ENCODE measurements at places on chromosomes 4 and X.

DNA sequence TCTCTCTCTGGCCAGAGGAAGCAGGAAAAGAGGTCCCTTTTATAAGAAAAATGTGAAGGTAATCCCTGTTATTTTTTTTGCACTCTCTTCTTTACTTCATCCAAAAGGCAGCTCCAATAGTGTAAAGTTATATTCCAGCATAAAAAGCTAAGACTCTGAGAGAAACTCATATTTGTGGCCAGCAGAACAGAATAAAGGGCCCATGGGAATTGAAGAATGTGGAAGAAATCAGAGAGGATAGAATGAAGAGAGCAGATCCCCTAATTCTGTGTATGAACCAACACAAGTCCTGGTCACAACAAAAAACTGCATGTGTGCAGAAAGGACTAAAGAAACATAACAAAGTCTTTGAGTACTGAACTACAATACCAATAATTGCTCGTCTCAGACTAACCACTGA lies 22.3 kb downstream of the RPS6KA6 start:
- DNase-seq = no peak

- no peak for DNase-seq
Observed at GRCh38 chr4:78667325-78667724, 108.8 kb upstream of the BMP2K start.

DNA sequence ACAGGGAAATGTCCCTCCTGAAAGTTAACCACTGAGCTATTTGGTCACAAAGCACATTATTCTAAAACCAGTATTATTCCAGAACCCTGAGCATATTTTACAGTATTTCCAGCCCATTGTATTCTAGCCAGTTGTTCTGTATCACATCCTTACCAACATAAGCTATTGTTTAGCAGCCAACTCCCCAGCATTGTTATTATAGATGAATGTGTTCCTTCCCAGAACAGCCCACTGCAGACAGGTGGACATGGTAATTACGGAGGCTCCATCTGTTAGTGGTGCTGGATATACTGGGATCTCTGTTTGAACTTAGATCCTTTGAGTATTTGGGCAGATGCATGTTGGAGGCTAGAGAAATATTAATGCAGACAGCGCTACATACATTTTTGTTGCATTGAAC lies 126.1 kb downstream of the MGST2 start:
- no peak for DNase-seq

DNA sequence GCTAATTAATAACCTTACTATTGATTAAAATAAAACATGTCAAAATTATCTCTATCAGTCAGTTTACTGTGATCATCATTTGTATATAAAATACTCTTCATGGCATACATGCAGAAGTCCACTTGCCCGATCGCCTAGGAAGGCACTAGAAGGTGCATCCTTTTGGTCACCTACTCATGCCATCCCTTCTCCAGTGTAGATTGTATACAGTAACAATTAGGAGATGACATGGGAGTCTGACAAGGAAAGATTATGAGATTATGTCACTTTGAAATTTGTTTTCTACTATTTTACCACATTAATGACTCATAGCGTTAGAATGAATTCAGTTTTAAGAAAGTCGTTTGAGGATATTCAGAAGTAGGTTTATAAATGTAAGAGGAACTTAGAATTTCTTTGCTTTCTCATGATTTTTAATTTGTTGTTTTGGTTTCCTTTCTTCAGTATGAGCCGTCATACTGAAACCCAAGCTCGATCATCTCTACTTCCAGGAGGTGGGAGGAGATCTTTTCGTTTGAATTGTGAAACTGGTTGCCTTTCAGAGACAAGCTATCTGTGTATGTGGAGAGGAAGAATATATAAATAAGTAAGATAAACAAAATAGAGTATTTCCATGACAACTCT lies 51.1 kb upstream of the UNC5C start:
- DNase-seq = no peak

DNA sequence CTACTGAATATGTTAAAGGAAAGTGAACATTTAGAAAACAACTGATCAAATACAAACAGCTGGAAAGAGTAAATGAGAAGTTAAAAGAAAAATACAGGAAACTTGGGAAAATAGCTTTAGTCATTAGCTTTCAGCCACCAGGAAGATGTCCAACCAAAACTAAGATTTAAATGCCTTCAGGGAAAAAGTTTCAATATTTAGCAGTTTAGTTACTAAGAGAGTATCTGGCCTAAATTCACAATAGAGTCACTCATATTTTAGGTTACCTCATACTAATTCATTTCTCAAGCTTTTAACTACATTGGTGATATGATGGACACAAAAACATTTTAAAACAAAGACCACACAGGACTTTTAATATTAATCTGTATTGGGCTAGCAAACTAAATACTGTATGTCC lies 13.1 kb upstream of the KLHL13 start:
- DNase-seq = no peak

GRCh38 chr4:139617702-139618490 lies 47.7 kb upstream of the MGST2 start:
- no peak for DNase-seq

GRCh38 chrX:150683536-150684146 lies 9.6 kb upstream of the MTMR1 start:
- no peak for DNase-seq

- no peak for DNase-seq
Observed at GRCh38 chr4:40086421-40086820, 29.8 kb downstream of the N4BP2 start.

DNA sequence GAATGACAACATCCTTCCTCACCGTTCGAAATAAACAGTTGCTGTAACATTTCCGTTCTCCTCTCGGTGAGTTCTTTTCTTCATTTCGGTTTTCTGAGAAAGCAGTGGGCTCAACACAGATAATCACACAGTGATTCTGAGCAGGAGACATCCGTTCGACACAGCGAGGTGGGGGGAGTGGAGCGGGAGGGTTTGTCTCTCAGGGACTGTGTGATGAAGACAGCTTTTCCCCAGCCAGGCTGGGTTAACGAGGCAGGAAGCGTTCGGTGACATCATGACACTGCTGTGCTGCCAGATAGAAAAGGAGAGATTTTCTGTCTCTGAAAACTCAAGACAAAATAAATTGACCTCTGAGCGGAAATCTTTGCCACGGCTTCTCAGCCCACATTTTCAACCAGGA lies 119.3 kb downstream of the CRLF2 start:
- no peak for DNase-seq

DNA sequence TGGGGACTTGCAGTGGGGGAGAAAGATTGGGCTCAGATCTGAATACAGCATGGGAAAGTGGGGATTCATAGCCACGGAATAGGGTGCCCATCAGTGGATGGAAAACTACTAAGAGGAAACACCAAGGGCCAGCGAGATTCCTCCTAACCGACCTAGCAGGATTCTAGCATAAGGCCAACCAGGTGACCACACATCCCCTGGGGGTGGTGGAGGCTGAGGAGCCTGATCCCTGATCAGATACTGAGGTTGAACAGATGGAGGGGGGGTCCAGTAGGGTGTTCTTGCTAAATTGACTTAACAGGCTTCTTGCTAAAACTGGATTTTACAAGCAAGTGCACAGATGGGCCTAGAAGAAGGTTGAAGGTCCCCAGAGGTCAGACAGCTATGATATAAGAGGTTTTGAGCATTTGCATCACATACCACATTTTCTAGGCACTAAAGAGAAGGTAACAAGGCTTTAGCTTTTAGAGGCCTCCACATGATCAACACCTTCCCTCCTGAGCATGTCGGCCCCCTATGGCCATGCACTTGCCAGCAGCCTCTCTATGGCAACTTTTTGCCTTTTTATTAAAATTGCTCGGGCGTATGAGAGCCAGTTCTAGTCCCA lies 69.1 kb upstream of the PUDP start:
- no peak for DNase-seq

- no peak for DNase-seq
Observed at GRCh38 chr4:182866746-182867145, 50.4 kb downstream of the DCTD start.

GRCh38 chrX:109643687-109644086 lies 18.7 kb upstream of the KCNE5 start:
- no peak for DNase-seq

DNA sequence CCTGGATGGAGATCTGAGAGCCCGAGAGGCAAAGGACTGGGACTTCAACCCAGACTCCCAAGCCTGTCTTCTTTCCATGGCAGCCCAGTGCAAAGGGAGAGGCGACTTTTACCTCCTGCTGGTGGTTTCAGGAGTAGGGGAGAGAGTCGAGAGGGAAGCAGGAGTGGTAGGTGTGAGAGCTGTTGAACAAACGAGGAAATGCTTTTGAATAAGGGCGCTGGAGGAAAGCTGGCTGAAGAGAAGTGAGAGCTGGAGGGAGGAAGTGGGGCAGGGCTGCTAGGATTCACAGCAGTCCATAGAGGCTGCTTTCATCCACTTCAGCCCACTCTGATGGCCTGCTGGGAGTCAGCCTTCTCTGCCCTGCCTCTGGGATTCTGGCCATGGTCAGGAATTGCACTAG lies 81.8 kb upstream of the EFNB1 start:
- no peak for DNase-seq

- DNase-seq = no peak
Observed at GRCh38 chrX:101208152-101208905, 11.3 kb upstream of the DRP2 start.

GRCh38 chr4:8366601-8367000 lies 73.9 kb downstream of the ACOX3 start:
- DNase-seq = no peak

GRCh38 chrX:72694170-72694569 lies 19.9 kb downstream of the PHKA1 start:
- no peak for DNase-seq

DNA sequence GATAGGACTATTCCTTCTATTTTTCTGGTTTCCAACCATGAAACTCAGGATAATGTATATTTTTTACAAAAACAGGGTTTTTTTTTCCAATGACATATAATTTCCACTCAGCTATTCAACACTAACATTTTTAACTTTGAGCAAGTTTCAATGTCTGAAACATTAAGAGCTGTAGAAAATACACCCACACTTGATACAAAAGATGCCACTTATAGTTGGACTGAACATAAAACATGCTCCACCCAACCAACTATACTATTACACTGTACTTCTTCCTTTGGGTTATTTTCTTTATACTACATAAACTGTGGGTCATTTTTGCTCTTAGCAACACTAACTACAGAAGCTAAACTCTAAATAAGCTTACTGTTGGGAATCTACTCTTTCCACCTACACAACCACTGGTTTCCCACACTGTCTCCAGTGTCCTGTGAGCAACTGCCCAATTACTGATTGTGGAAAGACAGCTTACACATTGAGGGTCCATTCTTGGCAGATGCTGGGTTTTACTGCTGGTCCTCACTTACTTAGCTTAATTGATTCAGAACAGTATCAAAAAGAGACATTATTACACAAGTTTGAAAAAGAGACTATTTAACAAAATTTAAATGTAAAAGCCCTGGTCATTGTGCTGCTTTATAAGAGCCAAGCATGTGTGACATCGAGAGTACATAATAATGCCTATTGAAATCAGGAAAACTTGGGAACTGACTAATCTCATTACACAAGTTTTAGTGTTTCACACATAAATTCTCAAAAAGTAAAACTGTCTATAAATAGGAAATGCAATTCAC lies 6.3 kb downstream of the AMMECR1 start:
- no peak for DNase-seq

DNA sequence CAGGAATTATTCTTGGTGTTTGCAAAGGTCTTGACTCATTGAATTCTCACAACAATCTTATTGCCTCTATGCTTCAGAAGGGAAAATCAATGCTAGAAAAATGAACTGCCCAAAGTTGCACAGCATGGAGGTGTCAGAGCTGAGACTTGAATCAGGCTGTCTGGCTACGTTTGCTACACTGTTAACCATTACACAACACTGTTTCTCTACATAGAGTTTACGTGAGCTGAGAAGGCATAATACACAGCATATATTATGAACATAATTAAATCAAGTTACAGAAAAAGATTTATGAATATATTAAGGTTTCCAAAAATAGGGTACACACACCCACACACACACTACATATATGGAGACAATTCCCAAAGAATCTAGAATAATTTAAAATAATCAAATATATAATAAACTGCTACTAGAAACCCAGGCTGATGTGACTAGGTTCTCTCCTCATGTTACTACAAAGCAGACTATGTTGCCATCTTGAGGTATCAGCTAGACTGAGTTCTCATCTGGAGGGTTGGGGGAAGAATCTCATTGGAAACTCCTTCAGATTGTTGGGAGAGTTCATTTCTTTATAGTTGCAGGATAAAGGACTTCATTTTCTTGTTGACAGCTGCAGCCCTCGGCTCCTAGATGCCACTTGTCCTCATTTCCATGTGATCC lies 1270.5 kb downstream of the ARAP2 start:
- DNase-seq = no peak

DNA sequence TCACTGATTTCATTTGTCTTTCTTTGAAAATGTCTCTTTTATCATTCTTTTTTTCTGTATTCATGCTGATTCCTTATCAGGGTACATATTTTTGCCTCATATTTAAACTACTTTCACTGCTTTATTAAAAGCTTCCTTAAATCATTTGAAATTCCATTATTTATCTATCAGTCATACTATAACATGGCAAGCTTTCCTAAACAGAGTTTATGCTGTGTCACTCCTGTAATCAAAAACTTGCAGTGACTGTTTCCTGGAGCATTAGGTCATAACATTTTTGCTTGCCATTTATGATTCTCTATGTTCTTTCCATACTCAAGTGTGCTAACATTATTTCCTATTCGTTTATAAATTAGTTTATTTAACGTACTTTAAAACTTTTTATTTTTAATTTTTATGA lies 203.7 kb downstream of the BMPR1B start:
- DNase-seq = no peak

- no peak for DNase-seq
Observed at GRCh38 chr4:47733302-47734175, 104.3 kb downstream of the CORIN start.

DNA sequence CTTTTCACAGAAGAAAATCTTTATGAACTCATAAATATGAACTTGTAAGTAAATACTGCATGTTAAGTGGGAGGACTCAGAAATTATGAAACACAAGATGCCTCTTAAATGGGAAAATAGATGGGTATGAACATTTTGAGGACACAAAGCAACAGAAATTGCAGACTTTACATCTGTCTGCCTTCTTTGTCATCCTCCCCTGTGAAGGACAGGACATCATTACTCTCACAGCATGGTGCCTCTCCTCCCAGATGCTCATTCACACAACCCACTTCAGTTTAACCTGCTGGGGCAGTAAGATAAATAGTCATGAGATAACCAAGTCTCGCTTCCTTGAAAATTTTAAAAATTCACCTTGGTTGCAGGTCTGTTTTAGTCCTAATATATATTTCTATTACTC lies 144.5 kb downstream of the APBB2 start:
- no peak for DNase-seq

DNA sequence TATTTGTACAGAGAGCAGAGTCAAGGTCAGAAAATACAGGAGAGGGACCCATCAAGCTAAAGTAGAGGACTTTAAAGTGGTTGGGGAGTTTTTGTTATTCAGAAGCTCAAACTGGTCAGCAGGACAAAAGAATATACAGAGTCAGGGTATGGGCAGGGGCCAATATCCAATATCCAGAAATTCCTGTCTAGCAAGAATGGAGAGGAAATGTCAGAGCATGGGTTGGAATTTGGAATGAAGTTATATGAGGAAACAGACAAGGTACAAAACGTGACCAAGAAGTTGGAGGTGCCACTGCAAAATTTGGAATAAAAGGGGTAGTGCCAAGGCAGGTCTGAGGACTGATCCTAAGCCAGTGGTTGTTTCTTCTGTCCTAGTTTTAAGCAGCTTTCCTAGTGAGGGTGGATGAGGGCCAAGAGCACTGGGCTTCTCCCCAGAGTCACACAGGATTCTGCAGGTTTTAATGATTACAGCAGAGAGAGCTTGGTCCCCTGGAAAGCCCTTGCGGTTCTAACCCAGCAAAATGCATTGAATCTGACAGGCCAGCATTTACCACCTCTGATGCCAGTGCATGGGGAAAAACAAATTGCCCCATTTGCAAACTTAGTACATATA lies 304.7 kb upstream of the FTHL17 start:
- no peak for DNase-seq

- DNase-seq = no peak
Observed at GRCh38 chr4:38117591-38117990, 157.4 kb downstream of the PTTG2 start.

All from T-helper 17 cell (primary cell).